Stimulated activated CD4-positive, alpha-beta T cell treated with anti-CD3 and anti-CD28 coated beads, TNF-alpha, amount 100 ng/mL, for 1 hour (primary cell): ENCODE measurements at places on chromosomes 7 and 10.
A peak's percentile ranks its signal among the peaks of the same experiment; 100 is the strongest.

GRCh38 chr7:26147030-26147429, 5.0 kb upstream of the NFE2L3 start:
- no peak for DNase-seq

GRCh38 chr7:27239387-27240014, 3.1 kb upstream of the EVX1 start:
- no peak for DNase-seq

- DNase-seq, result peak; percentile 47
Observed at GRCh38 chr10:26486990-26487850, 49.1 kb downstream of the APBB1IP start.

- DNase-seq, result no peak
Observed at GRCh38 chr10:70920519-70920918, 32.2 kb upstream of the PCBD1 start.

DNA sequence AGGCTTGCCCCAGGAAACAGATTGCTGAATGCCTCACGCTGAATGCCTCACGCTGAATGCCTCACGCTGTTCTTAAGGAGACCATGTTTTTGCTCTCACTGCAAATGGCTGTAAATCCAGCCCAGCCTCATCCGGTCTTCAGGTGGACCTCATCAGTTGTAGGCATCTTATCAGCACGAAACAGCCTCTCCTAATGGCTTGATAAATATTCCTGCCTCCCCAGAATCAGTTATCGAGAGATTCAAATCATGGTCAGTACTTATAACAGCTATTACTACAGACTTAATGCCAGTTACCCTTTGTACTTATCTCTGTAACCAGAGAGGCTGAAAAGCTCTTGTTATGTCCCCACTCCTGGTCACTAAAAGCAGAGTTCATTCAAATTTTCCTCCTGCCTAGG, 290.6 kb downstream of the FZD1 start:
- no peak for DNase-seq

- no peak for DNase-seq
Observed at GRCh38 chr10:16260388-16260787, 176.4 kb upstream of the PTER start.

- DNase-seq, result no peak
Observed at GRCh38 chr10:124827474-124827873, 25.9 kb downstream of the ABRAXAS2 start.

DNA sequence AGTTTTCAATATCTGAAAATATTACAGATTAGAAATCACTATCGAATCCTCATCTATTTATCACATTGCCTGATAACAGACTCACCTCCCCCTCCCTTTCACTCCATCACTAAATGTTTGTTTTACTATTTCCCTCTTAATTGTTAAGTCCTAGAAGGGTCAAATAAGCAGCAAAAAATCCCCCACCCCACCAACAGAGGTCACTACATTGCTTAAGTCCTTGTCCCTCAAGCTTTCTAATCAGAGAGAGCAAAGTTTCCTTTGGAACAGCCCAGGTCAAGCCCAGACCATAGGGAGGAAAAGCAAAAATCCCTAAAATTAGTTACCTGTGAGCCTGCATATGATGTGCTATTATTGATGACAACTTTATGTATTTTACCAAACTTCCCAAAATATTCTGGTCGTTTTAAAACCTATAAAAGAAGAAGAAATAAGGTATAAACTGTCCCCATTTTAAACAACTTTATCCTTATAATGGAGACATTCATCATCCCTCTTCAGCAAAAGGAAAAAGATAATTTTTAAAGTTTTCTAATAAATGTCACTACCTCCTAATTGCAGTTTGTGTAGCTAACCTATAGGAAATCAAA, 95.0 kb downstream of the CNOT4 start:
- DNase-seq, result no peak

GRCh38 chr10:77160679-77161078, 476.9 kb downstream of the KCNMA1 start:
- DNase-seq, result no peak

- DNase-seq, result no peak
Observed at GRCh38 chr10:103819493-103819892, 35.9 kb downstream of the SH3PXD2A start.

DNA sequence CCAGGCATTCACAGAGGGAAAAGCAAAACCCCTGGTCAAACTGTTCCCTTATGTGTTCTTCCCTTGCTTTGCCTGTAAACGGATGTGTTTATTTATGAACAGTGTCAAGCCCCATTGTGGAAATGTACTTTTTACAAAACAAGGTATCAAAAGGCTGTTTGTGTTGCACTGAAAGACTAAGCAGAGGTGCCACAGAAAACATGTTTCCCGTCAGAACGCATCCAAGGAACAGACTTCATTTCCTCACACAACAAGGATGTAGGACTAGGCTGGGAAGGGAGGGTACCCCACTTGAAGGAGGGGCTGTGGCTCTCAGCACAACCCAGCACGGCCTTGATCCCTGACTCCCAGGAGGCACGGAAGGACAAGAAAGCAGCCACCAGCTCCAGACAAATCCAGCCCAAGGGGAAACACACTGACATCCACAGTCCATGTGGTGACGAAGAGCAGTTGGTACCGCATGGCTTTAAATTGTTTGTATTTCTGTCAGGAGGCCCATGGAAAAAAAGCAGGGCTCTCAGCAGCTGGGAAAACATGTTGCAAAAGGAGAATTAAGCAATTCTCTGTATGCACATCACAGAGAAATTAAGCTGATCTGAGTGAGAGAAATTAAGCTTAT, 85.6 kb downstream of the RNF216 start:
- DNase-seq, result no peak

DNA sequence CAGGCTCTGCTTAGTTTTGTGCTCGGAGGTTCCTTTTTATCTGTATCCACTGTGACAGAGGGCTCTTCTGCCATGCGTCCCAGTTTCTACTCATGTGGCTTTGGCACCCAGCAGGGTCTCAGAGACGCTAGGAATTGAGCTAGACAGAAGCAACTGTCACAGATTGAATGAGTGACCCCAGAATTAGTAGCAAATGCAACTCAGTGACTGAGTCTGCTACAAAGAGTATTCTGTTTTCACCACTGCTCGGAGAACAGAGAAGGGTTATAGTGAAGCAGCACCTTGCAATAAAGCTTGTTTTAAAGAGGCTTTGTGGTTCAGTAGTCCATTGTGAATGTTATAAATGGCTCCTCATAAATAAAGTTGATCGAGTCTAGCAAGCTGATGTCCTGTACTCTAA, 113.2 kb downstream of the DNAH11 start:
- DNase-seq, result no peak

- no peak for DNase-seq
Observed at GRCh38 chr7:46432708-46433107, 511.6 kb upstream of the IGFBP3 start.

GRCh38 chr10:117804470-117805011, 242.2 kb downstream of the RAB11FIP2 start:
- no peak for DNase-seq

DNA sequence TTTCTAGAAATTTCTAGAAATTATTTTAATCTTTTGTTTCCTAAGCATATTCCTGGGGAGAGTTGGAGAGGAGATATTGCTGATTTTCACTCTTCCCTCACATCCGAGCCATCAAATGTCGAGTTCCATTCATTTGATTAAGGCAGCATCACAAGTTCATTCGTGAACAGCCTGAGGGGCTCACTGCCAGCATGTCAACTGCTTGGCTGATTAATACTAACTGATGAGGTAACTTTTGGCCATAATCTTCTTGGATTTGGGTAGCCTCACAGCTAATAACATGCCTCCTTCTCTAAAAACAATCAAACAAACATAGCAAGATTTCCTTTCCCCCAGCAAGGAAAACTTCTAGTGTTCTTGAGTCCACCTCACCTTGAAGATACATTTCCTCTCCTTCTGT, 87.1 kb upstream of the AFAP1L2 start:
- no peak for DNase-seq

GRCh38 chr10:51129946-51130544, 55.8 kb downstream of the PRKG1 start:
- DNase-seq, result no peak

DNA sequence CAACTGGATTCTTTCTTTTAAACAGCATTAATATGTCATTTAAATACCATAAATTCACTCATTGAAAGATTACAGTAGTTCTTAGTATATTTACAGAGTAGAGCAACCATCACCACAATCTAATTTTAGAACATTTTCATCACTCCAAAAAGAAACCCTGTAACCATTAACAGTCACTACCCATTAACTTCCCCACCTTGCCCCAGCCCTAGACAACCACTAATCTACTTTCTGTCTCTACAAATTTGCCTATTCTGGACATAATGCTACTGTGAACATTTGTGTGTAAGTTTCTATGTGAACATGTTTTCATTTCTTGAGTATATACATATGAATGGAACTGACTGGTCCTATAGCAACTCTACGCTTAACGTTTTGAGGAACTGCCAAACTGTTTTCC, 42.4 kb downstream of the P4HA1 start:
- DNase-seq, result no peak

GRCh38 chr10:91023700-91024398, 103.0 kb upstream of the ANKRD1 start:
- no peak for DNase-seq

DNA sequence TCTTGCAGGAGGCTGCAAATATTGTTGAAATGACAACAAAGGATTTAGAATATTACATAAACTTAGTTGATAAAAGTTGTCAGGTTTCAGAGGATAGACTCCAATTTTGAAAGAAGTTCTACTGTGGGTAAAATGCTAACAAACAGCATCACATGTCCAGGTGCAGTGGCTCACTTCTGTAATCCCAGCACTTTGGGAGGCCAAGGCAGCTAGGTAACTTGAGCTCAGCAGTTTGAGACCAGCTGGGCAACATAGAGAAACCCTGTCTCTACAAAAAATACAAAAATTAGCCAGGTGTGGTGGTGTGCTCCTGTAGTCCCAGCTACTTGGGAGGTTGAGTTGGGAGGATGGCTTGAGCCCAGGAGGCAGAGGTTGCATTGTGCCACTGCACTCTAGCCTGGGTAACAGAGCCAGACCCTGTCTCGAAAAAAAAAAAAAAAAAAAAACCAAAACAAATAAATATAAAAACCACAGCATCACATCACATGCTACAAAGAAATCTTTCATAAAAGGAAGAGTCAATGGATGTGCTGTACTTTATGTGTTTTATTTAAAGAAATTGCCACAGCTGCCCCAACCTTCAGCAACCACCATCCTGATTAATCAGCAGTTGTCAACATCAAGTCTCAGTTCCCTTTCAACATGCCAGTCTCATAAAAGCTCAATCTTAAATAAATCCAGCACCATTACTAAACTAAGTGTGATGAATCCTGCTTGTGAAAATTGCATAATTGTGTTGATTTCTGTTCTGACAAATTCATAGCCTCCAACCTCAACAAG, 83.2 kb upstream of the MBL2 start:
- DNase-seq, result no peak

- DNase-seq, result no peak
Observed at GRCh38 chr7:1288390-1288995, 55.8 kb downstream of the UNCX start.

GRCh38 chr10:22649390-22649841, 65.0 kb downstream of the PIP4K2A start:
- DNase-seq, result no peak

DNA sequence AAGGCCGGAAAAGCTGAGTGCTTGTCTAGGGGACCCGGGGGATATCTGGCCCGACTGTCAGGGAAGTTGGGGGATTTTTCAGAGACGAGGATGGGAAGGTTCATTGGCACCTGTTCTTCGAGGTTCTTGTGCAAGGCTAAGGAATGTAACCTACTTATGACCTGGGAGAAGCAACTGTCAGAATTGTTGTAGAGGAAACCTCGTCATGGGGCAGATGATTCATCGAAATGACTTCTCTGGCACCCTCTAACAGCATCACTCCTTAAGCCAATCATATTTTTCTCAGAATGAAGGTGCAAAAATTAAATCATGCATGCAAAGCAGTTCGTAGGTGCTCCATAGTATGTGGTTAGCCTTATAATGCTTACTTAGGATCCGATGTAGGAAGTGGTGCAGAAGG, 58.6 kb downstream of the PLXDC2 start:
- no peak for DNase-seq

- DNase-seq, result no peak
Observed at GRCh38 chr7:45680776-45681175, 106.6 kb downstream of the ADCY1 start.

- no peak for DNase-seq
Observed at GRCh38 chr10:52539463-52539862, 225.4 kb downstream of the DKK1 start.

DNA sequence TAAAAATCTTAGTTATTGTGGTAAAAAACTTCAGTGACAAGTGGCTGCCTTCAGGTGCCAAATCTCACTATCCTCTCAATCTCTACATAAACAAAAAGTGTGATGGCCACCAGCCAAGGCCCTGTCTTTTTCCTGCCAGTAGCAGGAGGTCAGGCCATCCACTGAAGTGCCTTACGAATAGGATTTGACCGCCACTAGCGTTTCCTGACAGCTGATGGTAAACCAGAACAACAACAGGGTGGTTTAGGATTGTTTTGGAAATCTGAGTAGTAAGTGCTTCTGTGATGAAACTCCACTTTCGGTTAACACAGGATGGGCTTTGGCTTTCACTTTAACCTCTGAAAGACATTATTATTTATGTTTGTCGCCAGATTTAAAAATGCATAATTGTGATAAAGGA, 55.7 kb upstream of the OGDHL start:
- no peak for DNase-seq

- no peak for DNase-seq
Observed at GRCh38 chr10:46175831-46176230, 111.0 kb upstream of the ANTXRL start.

GRCh38 chr7:25308906-25309705, 80.8 kb upstream of the NPVF start:
- DNase-seq, result no peak

- DNase-seq, result no peak
Observed at GRCh38 chr10:92873029-92873428, 24.7 kb downstream of the EXOC6 start.

DNA sequence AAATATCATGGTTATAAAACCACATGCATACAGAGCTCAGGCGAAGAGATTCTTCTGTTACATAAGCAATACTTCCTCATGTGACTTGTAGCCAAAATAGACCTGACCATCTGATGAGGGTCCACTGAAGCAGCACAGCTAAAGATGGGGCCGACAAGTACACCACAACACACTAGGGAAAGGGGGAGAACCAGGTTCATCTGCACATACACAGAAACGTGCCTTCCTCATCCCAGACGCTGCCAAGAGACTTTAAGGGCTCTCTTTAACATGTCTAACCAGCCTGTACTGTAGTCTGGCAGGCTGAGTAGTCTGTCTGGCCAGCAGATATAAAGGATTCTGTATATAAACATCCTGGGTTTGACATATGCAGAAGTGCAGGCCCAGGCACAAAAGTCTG, 30.3 kb downstream of the ERCC6 start:
- no peak for DNase-seq
